ENCODE measurements at places on chromosomes 3 and 15.

GRCh38 chr15:43463507-43463906 is 29.4 kb downstream of the TP53BP1 start:
- DNase-seq: peak; percentile 7

DNA sequence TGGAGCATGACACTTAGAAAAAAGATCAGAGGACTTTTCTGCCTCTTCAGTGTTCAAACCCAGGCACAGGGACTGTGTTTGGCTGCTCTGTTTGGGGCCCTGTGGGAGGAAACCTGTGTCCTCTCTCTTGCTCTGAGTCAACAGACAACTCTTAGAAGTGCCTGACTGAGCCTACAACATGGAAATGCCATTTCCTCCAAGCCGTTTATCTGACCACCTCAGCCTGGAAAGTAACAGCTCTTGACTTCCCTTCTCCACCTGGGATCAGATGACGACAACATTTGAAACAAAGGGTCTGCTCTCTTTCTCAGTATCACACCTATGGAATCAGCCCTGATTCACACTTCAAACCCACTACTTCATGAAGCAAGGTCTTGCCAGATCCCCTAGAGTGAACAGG is 91.3 kb upstream of the CTDSPL start:
- no peak for DNase-seq

DNA sequence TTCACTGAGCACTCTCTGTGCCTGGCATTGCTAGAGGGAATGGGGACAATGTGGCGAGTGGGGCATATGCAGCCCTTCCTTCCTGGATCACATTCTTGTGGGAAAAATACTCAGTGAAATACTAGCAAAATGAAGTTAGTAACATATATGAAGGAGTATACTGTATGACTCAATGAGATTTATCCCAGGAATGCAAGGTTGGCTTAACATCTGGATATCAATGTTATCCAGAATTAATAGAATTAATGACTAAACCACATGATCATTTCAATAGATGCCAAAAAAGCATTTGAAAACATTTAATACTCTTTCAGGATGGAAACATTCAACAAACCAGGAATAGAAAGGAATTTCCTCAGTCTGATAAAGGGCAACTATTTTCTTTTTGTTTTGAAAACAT is 27.5 kb downstream of the AMOTL2 start:
- no peak for DNase-seq

DNA sequence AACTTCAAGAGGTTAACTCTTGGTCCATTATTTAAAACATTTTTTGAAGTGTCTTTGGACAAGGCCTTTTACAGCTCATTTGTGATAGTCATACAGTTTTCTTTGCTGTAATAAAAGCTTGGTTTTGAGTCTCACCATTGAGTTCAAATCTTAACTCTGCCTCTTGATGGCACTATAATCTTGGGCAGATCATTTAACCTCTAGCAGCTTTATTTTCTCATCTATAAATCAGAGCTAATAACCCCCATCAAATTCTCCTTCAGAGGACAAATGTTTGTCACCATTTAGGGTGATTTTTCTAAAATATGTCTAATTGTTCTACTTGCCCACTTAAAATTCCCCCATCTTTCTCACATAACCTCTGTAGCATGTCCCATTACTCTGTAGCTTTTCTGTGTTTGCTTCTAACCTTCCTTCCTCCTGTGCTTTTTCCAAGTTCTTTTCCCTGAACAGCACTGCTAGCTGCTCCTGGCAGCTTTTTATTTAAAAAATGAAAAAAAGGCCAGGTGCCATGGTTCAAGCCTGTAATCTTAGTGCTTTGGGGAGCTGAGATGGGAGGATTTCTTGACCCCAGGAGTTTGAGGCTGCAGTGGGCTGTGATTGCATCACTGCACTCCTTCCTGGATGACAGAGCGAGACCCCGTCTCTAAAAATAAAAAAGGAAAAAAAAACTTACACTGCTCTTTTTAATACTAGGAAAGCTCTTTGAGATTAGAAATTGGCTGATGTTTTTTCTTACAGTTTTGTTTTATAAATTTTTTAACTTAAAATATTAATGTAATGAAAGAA is 28.5 kb downstream of the UBE2E1 start:
- DNase-seq: peak; percentile 31

DNA sequence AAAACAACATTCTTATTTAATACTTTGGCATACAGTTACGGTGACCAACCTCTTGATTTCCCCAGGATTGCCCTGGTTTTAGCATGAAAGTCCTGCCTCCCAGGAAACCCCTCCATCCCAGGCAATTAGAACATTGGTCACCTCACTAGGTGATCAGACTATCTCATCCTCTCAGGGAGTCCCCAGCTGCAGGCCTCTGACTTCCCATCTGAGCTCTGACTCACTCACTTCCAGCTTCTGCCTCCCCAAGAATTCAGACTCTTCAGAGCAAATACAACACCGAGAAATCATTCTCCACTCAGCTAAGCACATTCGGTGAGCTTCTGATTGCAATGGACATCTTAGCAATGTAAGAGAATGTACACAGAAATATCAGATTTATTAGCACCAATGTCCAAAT is 92.4 kb upstream of the HES1 start:
- DNase-seq: peak; percentile 38

GRCh38 chr3:119579366-119580066 is at the start of gene ADPRH:
Gene ADPRH, plus strand, starts transcription at chr3:119579492. Its CDS starts 2,678 bp downstream, at chr3:119582170.
- peak; percentile 69 for DNase-seq

DNA sequence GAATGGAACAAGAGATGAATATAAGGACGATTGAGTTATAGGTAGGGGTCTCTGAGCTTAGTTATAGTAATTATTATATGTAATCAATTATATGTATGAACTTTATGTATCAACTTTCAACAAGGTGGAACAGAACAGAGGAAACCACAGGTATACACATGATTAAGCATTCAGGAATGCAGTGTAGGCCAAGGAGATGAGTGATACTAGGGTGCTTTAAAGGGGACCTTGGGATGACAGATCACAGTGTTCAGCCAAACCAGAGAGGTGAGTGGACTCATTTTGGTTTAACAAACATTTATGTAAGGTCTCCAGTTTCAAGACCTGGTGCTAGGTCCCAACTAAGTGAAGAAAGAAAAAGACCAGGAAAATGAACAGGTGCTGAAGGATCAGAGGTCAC is 895.5 kb downstream of the ROBO2 start:
- no peak for DNase-seq

GRCh38 chr3:99731499-99731898 is 86.2 kb upstream of the CMSS1 start:
- DNase-seq: no peak

DNA sequence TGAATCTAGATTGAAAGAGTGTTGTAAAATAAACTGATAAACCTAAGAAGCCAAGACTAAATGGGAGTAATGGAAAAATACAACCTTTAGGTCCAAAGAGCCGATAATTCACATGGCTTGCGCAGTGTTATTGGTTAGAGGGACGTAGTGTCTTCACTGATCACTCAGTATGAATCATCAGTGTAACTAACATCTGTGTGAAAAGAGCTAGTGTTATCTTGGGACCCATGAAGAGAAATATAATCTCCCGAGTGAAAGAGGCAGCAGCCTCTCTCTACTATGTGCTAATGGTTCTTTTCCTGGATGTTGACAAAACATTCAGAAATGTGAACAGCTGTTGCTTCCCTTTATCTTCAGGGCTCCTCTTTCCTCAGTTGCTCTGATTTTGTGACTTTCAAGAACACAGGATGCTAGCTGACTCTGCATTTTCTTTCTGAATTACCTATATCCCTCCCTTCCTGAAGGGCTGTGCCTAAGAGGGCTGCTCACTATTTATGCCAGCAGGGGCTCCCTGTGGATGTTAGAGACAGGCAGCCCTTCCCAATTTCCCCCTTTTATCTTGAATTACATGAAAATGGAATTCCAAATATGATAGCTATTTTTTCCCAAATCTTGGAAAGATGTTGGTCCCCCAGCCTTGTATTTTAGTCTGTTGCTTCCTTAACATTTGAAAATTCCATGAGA is 128.8 kb downstream of the GRM7 start:
- no peak for DNase-seq

DNA sequence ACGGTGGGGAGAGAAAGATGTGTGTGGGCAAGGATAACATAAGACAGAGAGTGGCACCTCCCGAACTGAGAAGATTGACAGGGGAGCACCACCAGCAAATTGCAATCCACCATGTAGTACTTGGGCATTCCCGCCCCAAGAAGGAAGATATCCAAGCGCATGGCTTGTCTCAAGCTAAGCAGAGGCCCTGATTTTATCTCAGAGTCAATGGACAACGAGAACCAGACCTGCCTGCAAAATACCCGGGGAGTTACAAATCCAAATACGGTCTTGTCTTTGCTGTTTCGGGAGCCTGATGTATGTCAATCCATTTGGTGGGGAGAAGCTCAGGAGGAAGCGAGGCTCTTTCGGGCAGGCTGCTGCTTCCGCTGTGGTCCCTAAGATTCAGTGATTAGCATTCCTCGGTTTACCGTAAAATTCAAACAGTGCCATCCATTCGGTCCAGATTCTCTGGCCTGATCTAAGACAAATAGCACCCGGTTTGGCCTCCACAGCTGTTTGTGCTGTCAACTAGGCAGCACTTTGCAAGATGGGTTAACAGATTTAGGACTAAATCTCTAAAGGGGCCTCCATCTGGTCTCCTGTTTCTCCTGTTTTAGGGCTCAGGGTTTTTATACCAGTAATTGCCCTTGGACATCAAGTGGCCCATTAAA is 97.7 kb upstream of the WNT5A start:
- no peak for DNase-seq

DNA sequence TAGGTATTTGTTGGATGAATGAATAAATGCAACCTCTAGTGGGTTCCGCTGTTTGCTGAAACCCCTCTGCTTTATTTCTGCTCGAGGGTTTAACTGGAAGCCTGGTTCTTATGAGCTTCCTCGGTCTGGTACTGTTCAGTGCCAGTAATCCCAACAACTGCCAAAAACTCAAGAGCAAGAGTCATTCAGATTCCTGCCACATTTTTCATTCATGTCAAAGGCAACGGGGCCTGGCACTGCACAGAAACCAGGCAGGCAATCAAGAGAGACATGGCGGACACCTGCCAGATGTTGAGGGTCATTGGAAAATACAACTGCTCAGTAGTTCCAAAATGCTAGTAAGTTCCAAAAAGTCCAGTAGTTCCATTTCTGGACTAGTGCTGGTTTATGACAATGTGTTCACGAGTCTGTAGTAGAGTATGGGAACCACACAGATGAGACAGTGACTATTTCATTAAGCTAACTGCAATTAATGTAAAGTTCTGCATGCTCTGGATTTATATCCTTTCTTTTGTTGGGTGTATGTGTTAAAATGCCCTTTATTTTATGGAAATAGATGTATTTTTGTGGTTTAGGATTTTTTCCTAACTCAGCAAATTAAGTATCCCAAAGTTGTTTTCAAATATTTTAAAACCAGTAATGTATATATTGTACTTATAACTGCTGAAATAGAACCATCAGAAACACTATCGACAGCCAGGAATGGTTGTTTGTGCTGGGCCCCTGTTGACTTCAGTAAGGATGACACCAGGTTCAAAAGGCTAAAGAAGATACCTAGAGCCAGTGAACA is 22.7 kb upstream of the TMEM41A start:
- DNase-seq: no peak

GRCh38 chr15:84797801-84798200 is 19.4 kb upstream of the ALPK3 start:
- DNase-seq: no peak

DNA sequence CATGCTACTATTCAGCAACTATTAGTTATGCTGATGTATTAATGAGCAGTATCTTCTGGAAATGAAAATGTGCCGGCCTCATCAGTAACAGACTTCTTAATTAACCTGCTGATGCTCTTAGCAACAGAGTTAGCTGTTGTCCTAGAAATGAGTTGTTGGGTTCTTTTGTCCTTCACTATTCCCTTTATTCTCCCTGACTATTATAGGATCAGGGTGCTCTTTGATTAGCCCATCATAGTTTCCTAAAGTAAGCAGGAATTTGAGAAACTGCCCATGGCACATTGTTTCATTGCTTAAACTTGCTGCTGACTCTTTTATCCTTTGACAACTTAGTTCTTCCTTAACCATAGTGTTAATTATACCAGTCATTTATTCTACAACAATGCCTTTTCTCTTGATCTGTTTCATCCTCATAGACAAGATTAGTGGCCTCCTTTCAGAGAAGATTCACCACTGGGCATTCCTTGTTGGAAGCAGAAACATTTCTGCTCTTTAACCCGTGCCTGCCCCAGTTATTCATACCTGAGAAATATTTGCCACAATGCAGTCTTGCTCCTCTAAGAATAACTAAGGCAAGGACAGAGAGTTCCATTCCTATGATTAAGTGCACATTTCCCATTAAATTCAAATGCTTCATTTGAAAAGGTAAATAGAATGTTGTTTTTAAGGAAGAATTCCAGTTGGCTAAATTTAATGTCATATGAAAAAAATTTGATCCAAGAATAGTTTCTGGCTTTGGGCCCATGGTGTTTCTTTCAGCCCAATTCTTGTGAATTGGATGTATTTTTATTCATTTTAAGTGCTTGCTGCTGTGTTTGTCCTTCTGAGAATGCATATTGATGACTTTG is 573.3 kb upstream of the TBL1XR1 start:
- DNase-seq: peak; percentile 54

- DNase-seq: peak; percentile 72
These were observed 60.6 kb upstream of the GYG1 start for GRCh38 chr3:148930752-148931151.

GRCh38 chr3:45060165-45060892 is 34.2 kb downstream of the CLEC3B start:
- no peak for DNase-seq

DNA sequence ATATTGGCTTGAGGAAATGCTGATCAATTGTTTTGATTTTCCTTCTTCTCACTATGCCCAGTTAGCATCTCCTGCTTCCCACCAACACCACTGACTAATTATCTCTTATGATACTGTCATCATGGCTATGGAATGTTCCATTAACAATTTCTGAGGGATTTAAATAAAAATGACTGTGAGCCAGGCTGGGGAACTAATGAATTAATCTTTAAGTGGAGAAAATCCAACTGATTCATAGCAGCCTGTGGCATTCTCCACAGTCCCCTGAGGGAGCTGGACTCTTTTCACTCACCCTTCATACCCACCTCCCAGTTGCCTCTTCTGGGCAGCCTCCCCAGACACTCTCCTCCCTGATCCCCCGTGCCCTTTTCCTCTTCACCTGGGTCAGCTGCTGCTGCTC is 353.6 kb downstream of the CLSTN2 start:
- no peak for DNase-seq

- no peak for DNase-seq
These were observed 21.3 kb upstream of the DGKG start for GRCh38 chr3:186383026-186383993.

DNA sequence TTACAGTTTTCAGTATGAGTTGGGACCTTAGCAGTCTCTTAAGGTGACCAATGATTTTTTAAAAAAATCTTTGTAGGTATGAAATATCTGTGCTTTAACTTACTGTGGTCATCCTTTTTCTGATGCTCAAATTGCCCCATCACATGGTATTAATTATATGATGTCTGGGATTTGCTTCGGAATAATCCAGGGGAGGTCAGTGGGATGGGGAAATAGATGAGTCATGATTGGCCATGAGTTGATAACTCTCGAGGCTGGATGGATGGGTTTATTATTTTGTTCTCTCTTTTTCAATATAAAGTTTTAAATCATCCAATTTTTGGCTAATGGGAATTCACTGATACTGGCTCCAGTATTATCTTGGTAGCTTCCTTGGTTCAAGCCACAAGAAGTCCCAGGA is 370.3 kb upstream of the TPM1 start:
- DNase-seq: peak; percentile 5

GRCh38 chr3:58037141-58037910 is 29.1 kb downstream of the FLNB start:
- DNase-seq: no peak

- peak; percentile 59 for DNase-seq
These were observed 210.6 kb upstream of the ZPLD1 start for GRCh38 chr3:102224171-102224570.
